ENCODE measurements at places on chromosomes 7 and 10.

DNA sequence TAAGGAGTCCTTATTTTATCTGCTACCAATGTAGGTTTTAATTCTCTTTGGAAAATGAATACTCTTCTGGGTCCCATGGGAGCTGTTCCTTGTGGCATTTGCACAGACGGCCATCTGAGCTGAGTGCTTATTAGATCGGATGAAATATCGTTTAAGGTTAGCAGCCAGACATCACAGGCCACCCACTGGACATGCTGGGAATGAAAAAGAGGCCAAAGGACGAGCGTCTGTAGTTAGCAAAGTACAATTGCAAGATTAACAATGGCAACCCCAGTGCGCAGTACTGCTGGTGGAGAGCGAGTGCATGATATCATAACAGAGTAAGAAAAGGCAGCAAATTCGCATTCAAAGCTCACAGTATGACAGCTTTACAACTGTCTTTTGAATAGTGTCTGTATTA is 28.3 kb upstream of the CREB5 start:
- DNase-seq = no peak

DNA sequence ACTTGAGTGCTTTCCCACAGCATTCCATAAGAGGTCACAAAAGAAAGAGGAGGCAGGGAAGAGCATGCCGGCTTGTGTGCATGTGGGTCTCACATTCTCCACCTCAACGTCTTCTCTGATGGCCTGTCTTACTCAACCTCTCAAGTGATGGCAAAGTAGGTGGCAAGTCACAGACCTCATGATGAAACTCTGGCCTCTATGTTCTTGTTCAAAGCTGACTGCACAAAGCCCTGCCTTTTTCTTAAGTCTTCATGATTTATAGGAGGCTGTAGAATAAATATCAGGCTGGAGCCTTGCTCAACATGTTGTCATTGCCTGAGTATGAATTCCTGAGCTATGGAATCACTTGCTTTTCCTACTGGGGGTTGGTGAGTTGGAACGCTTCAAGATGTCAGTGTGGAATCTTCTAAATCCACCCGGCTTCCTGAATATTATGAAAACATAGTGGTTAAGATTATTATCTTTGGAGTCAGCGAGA is 213.6 kb upstream of the INHBA start:
- DNase-seq = no peak

GRCh38 chr7:26265499-26266075 is 26.1 kb upstream of the SNX10 start:
- DNase-seq = no peak

DNA sequence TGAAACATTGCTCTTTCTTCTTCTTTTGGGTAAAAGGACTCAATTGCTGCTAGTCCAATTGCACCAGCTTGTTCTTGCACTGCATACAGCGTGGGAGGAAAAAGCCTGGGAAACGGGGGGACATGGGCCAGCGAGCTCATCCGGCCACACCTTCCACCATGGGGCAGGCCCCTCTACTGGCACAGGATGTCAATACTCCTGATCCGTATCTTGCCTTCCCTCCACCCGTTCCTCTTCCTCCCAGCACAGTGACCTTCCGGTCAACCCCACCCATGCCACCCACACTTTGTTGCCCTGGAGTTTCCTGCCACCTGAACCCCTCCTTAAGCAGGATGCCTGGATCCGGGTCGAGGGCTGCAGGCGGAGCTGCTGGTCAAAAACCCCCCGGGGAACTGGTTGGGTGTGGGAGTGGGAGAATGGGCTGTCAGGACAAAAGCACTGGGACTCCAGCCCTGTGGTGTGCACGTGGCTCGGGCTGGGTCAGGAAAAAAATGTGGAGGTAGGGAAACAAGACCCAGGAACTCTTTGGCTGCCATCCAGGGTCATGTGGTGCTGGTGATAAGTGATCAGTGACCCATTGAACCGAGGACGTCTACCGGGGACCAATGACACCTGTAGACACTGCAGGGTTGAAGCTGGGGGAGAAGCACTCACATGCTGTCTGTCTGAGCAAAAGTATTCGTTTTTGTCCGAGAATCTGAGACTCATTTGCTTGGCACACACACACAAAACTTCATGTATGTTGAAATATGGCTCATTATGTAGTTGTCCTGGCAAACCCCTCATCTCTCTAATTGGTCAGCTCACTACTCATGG is 8.1 kb downstream of the IL2RA start:
- no peak for DNase-seq

GRCh38 chr10:6669269-6669859 is 89.3 kb upstream of the PRKCQ start:
- DNase-seq = no peak

DNA sequence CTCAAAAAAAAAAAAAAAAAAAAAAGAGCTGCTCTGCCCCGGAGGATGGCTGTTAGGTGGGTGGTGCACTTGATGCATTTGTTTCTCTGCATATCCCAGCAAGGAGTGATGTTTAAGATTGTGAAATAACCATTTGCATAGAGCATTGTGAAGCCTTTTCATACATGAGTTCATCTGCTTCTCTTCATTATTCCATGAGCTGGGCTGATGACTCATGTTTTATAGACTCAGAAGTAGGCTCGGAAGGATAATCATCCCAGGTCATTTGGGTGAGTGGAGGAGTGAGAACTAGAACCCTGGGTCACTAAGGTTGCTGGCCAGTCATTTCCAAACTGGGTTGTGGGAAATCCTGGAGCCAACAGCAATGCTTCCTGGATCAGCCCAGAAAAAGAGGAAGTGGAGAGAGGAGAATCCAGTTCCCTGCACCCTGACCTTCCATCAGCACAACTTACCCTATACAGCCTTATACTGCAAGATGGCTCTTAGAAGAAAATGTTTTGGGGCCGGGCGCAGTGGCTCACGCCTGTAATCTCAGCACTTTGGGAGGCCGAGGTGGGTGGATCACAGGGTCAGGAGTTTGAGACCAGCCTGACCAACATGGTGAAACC is 45.3 kb downstream of the TACC2 start:
- no peak for DNase-seq

DNA sequence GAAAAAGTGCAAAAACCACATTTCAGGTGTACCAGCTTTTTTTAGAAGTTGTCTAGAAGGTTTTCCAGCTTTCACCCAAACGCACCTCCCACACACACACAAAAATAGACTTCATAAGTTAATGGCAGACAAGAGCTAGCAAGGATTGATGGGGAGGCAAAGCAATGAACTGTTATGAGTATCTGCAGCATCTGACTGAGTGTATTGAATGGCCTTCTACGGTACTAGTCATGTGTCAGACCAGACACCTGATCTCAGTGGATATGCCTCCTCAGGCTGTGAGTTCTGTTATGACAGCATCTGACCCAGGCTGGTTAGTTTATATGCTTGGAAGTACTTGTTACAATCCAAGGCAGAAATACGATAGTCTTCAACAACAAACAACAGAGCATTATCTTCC is 406.1 kb upstream of the AUTS2 start:
- no peak for DNase-seq

DNA sequence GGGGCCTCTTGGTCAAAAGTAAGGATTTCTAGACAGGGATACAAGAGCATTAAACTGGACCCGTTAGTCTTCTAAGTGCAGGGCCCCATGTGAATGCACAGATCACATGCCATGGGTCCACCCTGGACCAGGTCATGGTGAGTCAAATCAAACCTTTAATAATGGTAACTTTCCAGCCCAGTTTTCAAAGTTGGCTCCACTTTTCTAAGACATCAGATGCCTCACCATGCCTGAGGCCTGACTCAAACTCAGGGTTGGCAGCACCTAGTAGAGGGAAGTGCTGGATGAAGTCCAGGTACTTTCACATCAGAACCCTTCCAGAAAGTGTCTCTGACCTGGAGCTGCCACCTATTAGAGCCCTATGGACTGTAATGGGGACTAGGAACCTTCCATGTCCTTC is 9.7 kb upstream of the SMIM30 start:
- DNase-seq = no peak

DNA sequence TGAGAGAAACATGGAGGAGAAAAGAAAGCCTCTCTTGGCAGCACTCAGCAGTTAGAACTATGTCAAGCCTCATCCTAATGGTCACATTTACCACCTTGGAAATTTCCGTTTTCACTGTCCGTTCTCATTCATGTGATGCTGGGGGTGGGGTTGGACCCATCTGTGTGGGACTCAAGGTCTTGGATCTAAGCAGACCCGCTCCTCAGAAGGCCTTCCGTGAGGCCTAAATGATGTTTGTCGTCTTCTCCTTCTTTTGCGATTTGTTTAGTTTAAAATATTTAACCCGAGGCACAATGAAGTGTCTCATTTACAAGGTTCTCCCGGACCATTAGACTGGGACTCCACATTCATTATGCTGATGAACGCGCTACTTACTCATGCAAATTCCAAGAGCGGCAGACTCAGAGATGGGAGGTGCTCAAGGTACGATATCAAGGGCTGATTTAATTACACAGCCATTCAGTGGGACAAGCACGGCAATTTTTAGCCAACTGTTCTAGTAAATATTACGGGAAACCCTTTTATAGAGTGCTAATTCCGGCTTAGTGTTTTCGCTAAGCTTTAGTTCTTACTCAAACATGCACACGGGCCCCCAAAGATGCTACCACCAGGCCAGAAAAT is 109.1 kb upstream of the EFCAB10 start:
- DNase-seq = no peak

GRCh38 chr7:36526863-36527548 is 137.3 kb downstream of the ANLN start:
- no peak for DNase-seq

Data from stimulated activated CD8-positive, alpha-beta memory T cell treated with anti-CD3 and anti-CD28 coated beads, Interleukin-7, amount 100 ng/mL, for 1 hour (primary cell).